ENCODE measurements at places on chromosomes 3 and 15.

DNA sequence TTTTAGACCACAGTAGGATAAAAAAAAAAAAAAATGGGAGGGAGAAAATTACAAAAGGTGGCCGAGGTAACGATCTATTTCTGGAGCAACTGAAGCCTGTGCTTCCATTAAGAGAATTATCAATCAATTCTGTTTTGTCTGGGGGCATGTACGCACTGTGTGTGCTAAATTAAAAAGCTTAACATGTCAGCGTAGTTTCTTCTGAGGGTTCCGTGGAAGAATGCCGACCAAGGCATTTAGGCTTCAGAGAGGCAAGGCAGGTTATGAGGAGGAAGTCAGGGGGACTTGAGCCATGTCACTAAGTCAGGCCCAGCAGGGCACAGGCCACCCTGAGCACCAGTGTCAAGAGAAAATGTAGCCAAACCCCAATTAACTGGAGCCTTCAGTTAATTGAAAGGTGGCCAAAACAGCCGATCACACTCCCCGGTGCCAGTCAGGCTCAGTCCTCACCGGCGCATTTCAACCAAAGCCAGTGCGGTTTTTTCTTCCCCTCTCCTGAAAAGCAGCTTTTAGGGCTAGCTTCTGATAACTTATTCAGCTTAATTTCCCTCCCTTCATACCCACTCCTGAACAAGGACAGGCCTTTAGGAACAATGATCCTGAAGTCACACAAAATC lies 113.9 kb downstream of the MEGF11 start:
- DNase-seq, result no peak

GRCh38 chr3:168040607-168041208 lies 55.0 kb downstream of the GOLIM4 start:
- peak; percentile 10 for DNase-seq

- no peak for DNase-seq
Measured at GRCh38 chr3:16498130-16498890, 15.2 kb downstream of the RFTN1 start.

- no peak for DNase-seq
Measured at GRCh38 chr15:49990835-49991545, 128.0 kb downstream of the ATP8B4 start.

DNA sequence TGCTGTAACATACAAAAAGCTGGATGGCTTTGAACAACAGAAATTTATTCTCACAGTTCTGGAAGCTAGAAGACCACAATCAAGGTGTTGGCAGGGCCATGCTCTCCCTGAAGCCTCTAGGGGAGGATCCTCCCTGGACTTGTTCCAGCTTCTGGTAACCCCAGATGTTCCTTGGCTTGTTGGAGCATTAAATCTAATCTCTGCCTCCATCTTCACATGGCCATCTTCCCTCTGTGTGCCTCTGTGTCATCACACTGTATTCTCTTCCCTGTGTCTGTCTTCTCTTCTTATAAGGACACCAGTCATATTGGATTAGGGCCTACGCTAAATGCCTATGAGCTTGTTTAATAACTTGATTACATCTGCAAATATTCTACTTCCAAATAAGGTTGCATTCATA lies 109.5 kb downstream of the STAG1 start:
- DNase-seq, result no peak

Measured in RWPE1 (cell line).